ENCODE measurements at places on chromosomes 1 and 21. TPM values are rescaled to one million over a fixed set of nuclear protein-coding genes. Genes with fewer than 3 reads are reported as not detected.

- peaks cover 34% of the 10 kb centered on the region for H3K4me1 ChIP-seq
- no peak for DNase-seq
- peak overlapping the region; percentile 56 for H3K4me3 ChIP-seq
- peaks cover 2% of the 10 kb centered on the region for H3K36me3 ChIP-seq
- H3K27ac ChIP-seq: no peak overlapping the region
These were observed 20.6 kb downstream of the MTHFR start for GRCh38 chr1:11784993-11785769.

The PATJ gene
- total RNA-seq: 47.8 TPM

DNA sequence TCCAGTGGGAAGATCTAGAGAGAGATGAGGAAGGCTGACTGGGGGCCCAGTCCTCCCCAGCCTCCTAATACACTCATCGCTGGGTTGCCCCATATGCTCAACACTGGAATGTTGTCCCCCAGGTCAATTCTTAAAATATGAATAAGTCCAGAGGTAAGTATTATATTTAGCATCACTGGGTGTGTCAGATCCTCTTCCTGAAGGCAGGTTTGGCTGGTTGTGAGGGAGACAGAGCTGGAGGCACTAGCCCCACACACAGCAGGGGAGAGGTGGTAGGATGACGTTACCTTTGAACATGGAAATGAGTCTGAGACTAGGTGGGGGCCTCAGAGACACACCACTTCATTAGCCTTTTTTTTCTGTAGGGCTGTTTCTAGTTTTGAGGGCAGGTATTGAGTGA is 42.6 kb downstream of the SLC44A3 start:
- peaks cover 67% of the 10 kb centered on the region for H3K4me1 ChIP-seq
- no peaks in the 10 kb centered on the region for H3K27me3 ChIP-seq
- no peak for DNase-seq
- H3K36me3 ChIP-seq: no peaks in the 10 kb centered on the region

- no peaks in the 10 kb centered on the region for H3K36me3 ChIP-seq
- H3K4me3 ChIP-seq: no peak overlapping the region
- H3K4me1 ChIP-seq: peaks cover 8% of the 10 kb centered on the region
- no peak overlapping the region for H3K27ac ChIP-seq
- DNase-seq: no peak
- H3K27me3 ChIP-seq: no peaks in the 10 kb centered on the region
These were observed 22.5 kb downstream of the MYOG start for GRCh38 chr1:203063287-203063686.

DNA sequence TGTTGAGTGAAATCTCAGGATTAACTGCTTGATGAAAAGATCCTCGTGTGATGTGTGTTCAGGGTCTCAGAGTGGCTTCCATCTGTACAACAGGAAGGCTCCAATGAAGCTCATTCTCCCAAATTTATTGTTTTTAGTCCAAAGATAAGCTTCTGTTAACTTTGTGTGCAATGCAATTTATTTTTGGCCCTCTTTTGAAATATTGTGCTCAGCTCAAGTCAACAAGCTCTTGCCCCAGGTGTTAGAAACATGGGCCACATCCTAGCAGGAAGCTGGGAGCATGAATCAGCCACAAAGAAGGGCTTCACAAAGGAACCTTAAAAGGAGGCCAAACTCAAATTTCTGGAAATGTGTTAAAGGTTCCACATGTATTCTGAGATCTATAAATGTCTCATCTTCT is 135.7 kb downstream of the PCP4 start:
- no peak overlapping the region for H3K4me3 ChIP-seq
- no peaks in the 10 kb centered on the region for H3K36me3 ChIP-seq

GRCh38 chr1:14639291-14640050 is 41.0 kb downstream of the KAZN start:
- H3K4me3 ChIP-seq: no peak overlapping the region
- H3K4me1 ChIP-seq: no peaks in the 10 kb centered on the region
- no peak overlapping the region for H3K27ac ChIP-seq
- no peak for DNase-seq
- no peaks in the 10 kb centered on the region for H3K27me3 ChIP-seq

Measured in thoracic aorta (tissue), 2 donors.